ENCODE measurements at places on chromosomes 11 and 22.

DNA sequence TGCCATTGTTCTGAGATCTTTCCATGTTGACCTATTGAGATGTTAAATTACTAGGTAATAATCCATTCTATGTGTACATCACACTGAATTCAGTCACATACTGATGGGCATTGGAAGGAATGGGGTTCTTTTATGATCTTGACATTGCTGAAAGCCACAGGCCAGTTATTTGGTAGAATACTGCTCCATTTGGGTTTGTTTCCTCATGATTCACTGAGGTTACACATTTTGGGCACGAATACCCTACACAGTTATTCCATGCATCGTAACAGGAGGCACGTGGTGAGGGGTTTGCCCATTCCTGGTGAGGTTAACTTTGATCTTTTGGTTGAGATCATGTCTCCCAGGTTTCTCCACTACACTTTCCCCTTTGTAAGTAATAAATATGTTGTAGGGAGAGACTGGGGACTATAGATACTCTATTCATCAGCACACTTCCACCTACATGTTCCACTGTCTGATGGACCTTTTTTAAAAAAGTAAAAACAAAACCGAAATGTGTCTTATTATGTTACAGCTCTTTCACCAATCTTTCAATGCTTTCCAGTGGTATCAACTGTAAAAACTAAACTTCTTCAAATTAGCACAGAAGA lies 12.0 kb upstream of the FOLR1 start:
- DNase-seq, result no peak

DNA sequence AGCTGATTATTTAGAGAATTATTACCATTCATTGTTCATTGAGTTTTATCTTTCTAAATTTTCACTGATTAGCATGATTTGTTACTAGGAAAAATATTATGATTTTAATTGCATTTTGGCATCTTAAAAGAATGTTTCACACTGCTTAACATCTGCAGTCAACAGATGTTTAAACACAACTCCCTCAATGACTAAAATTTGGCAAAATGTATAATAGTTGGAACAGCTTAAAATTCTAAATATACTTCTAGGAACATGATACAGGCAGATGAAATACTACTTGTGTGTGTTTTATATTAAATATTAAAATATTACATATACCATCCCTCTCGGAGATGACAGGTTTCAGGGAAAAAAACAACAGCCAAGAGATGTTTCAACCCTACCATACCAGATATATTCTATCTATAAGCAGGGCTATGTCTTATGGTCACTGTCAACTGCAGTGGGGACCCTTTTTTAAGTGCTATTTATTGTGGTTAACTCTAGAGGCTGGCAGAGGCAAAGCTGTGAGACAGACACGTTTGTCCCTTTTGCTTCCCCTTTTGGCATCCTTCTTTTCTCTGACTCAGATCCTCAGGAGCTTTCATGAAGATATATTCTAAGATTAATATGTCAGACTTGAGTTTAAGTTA lies 81.9 kb downstream of the BDNF start:
- DNase-seq, result no peak

- no peak for DNase-seq
Observed at GRCh38 chr22:36386351-36386899, 1.3 kb downstream of the MYH9 start.

DNA sequence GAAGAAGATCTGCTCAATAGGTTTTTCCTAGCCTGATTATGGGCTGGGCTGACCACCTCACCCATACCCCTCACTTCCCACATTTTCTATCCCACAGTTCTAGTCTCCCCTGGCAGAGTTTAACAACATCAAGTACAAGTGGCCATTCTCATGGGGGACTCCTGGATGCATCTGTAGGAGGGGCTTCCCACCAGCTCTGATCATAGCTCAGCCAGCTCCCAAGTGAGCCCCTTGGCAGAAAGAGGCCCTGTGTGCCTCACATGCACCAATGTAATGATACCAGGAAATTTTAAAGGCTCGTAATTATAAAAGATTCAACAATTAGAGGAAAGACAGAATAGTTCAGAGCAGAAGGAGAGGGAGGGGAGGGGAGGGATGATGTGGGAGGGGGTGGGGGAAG lies 144.2 kb upstream of the SYT13 start:
- no peak for DNase-seq

GRCh38 chr11:103077554-103077953 lies 14.4 kb downstream of the DCUN1D5 start:
- DNase-seq, result no peak

Measured in brain microvascular endothelial cell (primary cell).